ENCODE measurements at places on chromosomes 3 and 15.

DNA sequence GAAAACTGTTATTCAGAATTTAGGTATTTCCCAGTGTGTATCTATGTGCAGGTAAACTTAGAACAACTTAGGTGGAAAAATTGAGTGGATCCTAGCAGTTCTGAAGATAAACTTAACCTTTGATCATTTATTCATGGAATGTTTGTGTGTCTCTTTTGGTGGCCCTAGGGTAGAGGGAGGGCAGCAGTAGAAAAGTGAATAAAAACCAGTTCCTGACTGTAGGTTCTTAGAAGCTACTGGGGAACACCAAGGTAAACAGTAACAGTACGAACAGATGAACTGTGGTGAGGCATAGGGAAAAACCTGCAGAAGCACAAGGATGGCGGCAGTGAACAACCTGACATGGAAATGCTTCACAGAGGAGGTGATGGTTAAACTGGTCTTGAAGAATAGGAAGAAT, 2.5 kb downstream of the SNRK start:
- DNase-seq: no peak

DNA sequence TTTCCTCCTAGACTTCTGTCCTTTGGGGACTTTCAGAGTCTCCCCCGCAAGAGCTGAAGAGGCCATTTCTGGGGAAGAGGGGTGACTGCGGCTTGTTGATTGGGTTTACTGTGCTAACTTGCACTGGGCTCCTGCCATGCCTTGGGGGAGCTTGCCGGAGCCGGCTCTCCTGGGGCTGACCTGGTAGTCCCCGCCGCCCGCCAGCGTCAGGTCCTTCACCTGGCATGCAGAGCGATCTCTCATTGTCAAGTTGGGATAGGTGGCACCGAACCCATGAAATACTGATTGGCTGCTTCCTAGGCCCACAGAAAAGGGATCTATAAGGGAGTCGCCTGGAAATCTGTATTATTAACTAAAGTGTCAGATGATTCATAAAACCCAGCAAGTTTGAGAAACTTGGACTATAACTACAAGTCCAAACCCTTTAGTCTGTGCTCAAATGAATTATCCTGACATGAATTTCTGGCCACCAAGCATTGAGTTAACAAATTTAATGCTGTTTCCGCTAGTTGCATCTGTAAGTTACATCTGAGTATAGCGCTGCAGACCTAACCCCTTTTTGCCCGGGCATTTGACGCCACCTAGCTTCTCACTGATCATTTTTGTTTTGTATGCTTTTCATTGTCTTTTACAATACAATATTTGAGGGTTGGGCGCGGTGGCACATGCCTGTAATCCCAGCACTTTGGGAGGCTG, 607 bp upstream of the IMP3 start:
- DNase-seq: peak; percentile 67

- no peak for DNase-seq
These were observed 188.4 kb upstream of the ST8SIA2 start for GRCh38 chr15:92205255-92205739.

DNA sequence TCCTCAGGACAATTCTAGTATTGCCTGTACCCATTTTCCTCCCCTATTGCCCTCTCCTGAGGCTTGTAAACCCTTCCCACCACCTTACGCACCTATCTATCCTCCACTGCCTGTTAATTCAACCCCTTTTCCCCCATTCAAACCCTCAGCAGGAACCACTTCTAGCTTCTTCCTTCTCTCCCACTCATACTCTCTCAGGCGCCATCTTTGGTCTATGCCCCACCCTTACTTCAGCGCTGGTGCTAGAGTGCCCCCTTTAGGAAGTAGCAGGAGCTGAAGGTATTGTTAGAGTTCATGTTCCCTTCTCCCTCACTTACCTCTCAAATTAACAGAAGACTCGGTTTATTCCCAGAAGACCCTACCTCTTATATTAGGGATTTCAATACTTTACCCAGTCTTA, 121.8 kb upstream of the NLGN1 start:
- no peak for DNase-seq

GRCh38 chr15:99645543-99645935, 79.8 kb downstream of the MEF2A start:
- no peak for DNase-seq

GRCh38 chr3:46065750-46066256, 38.5 kb upstream of the XCR1 start:
- no peak for DNase-seq

GRCh38 chr3:61371123-61371522, 119.9 kb upstream of the FHIT start:
- peak; percentile 15 for DNase-seq

DNA sequence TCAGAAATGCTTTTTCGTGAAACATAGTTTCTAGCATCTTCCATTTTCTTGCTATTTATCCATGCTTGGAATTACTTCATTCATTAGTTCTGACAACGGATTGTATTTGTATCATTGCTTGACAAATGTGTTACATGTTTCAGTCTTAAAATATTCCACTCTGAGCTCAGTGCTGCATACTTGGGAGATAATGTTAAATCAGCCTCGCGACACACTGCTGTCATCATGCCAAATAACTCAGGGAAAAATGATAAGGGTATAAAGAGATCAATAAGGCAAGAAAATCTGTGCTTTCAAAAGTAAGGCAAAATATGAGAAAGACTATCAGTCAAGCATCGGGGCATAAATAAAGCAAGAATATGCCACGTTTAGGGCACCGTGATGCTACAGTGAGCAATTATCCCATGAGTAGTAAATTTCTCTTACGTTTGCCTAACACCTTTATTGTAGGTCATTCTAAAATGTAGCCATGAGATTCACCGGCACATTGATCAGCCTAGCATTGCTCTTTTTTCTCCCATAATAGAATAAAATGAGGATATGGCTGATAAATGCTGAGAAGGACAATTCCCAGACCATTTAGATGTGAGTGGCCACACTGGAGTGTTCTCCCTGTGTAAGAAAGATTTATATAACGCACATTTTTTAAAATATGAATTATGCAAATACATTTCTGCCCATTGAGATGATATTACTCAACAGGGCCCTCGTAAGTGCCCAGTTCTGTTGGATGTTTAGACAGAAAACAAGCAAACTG, 133.8 kb downstream of the RBMS3 start:
- DNase-seq: no peak

- DNase-seq: no peak
These were observed 73.4 kb downstream of the FAM174B start for GRCh38 chr15:92582206-92582605.

DNA sequence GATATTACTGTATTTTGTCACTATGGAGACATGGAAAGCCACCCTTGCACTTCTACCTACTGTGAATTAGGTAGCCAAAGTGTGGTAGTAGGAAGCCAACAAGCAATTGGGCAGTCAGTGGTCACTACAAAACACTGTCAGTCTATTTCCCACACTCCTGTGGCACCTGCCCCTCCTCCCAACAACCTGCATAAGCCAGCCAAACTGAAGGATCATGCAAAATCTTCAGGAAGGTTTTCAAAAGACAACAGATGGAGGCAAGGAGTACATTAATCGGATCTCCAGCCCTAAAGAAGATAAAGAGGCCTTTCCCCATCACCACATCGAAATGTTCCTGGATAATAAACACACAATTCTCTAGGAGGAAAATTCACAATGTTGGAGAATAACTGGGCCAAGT, 11.9 kb downstream of the POMGNT2 start:
- DNase-seq: no peak

GRCh38 chr3:66483409-66483906, 17.4 kb downstream of the LRIG1 start:
- peak; percentile 56 for DNase-seq

DNA sequence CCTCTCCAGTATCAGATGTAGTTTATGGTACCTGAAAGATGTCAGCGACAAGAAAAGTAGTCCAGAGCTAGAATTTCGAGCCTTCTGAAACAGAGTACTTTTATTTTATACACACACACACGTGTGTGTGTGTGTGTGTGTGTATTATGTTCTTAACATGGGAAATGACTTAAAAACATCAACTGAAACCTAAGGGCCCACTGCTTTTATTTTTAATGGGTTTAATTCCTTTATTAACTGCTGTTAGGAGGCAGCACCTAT, 1.9 kb downstream of the TCF12 start:
- DNase-seq: no peak

- DNase-seq: peak; percentile 47
These were observed 59.5 kb upstream of the TNFSF10 start for GRCh38 chr3:172582712-172583111.

- DNase-seq: peak; percentile 12
These were observed 50.6 kb downstream of the CFAP20DC start for GRCh38 chr3:58999134-58999773.

All from fibroblast of skin of right biceps (primary cell).